Renal cortex interstitium (tissue), 15 donors: ENCODE measurements at places on chromosomes 6 and 20. TPM values are rescaled to one million over a fixed set of nuclear protein-coding genes. Genes with fewer than 3 reads are reported as not detected.
A peak's percentile ranks its signal among the peaks of the same experiment; 100 is the strongest.

Gene LHFPL5
- polyA plus RNA-seq: 0.12 TPM

- DNase-seq: no peak
Observed at GRCh38 chr6:135128268-135128914, 52.7 kb upstream of the MYB start.

Gene PLTP
- 141 TPM for polyA plus RNA-seq

DNA sequence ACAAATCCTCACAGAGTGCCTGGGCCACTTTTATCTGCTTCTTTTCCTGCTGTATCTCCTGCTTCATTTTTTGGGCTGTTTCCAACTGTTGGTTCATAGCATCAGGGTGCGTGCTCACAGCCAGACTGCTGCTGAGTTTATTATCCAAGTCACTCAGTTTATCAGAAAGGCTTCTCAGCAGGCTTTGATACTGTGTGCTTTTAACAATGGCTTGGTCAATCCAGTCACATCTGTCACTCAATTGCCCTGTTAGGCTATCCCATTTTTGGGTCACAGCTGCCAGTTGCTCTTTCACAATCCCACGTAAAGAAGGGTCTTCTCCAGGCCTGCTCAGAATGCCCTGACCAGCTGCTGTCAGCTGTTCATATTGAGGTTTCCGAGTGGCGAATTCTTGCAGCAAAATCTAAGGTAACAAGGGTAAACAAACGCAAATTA, 87.2 kb downstream of the DST start:
- DNase-seq: no peak

DNA sequence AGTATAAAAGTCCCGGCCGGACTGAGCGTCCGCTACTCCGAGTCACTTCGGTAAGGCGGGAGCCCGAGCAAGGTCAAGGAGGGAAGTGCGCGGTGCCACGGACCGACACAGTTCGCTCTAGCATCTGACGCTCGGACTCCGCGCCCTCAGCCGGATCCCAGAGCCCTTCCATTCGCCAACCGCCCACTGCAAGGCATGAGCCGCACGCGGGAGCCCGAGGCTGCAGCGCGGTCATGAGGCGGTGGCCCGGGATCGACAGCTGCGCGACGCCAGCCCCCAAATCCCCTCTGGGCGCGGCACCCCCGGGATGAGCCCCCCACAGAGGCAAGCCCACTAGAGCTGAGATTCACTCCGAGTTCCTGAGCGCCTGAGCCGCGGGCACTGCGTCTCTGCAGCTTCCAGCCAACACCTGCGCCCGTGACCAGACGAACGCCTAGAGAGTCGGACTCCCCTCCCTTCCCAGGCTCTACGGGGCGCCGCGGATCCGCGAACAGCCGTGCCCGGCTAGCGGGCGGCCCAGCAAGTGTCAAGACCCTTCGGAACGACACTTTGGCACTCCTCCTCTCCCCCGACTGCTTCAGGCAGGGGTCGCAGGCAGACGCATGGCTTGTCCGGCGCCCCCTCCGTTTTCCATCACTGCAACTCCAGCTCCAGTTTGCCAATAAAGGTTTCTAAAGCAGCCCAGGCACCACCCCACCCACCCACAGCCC, 725 bp upstream of the ISM1 start:
- DNase-seq: peak; percentile 41

GRCh38 chr6:136739071-136739470, 53.2 kb downstream of the MAP3K5 start:
- DNase-seq: no peak

DNA sequence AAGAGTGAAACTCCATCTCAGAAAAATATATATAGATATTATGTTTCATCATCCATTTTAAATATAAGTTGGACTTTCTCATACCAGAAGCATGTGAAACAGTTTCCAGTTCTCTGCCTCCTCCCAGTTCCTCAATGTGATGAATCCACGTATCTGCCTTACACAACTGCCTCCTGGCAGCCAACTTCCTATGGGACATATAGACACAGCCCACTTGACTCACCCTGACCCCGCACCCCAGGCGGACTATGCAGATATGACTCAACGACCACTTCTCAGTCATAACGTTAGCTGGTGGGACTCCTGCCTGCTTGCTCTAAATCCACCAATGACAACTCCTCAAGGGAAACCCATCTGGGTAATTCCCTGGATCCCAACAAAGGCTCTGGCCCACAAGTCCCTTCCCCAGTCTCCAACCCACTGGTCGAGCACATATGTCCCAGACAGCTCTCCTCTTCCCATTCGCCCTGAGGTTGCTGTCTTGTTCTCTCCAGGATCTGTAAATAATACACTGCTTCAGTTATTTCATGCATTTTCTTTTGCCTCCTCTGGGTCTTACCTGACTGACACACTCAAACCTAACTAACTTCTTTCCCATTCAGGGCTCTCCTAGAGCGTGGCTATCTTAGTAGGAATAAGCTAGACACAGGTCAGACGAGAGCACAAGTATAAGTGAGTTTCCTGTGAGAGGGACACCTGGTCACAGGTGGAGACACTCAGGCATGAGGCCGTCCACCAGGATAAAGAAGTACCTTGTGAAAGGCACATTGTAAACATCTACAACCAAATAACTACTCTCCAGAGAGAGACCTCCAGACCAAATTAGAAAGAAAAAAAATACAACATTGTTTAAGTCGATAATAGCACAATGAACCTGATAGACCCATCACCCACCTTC, 548.5 kb downstream of the CD83 start:
- no peak for DNase-seq

Gene ITPA
- polyA plus RNA-seq: 46.3 TPM
